ENCODE measurements at places on chromosomes 12 and 14. TPM values are rescaled to one million over a fixed set of nuclear protein-coding genes. Genes with fewer than 3 reads are reported as not detected.

Gene C12orf50
- total RNA-seq, result 0.17 TPM

Gene CD69
- 631 TPM for total RNA-seq

GRCh38 chr12:9615420-9616136 lies 7.9 kb upstream of the KLRB1 start:
- H3K27ac ChIP-seq, result peak overlapping the region; percentile 43
- peaks cover 24% of the 10 kb centered on the region for H3K4me1 ChIP-seq
- H3K4me3 ChIP-seq, result peak overlapping the region; percentile 39
- DNase-seq, result peak; percentile 86
- no peaks in the 10 kb centered on the region for H3K27me3 ChIP-seq
- no peaks in the 10 kb centered on the region for H3K36me3 ChIP-seq

Gene KRT78
- total RNA-seq, result not detected

DNA sequence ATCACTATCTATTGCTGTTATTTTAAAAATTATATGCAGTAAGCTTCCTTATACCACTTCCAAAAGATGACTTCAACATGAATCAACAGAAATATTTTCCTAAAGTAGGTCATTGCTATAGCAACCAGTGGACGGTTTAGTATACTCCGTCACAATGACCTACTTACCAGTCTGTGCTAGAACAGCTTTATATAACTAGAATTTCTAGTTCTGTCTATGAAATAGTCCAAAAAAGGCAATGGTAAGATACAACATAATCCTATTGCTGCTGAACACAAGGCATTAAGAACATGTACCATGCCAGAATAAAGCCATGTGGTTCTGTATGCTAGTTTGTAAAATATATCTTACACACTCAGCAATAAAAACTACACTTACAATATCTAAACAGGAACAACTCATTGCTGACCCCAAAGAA lies 40.7 kb upstream of the MTERF2 start:
- H3K4me1 ChIP-seq, result peaks cover 13% of the 10 kb centered on the region
- no peaks in the 10 kb centered on the region for H3K36me3 ChIP-seq
- H3K4me3 ChIP-seq, result no peak overlapping the region
- no peak for DNase-seq

- no peak overlapping the region for H3K4me3 ChIP-seq
- no peak overlapping the region for H3K27ac ChIP-seq
- H3K4me1 ChIP-seq, result no peaks in the 10 kb centered on the region
Observed at GRCh38 chr12:31008241-31008761, 65.4 kb upstream of the DDX11 start.

- no peaks in the 10 kb centered on the region for H3K36me3 ChIP-seq
- DNase-seq, result no peak
- H3K27ac ChIP-seq, result no peak overlapping the region
- H3K4me3 ChIP-seq, result no peak overlapping the region
- H3K4me1 ChIP-seq, result peaks cover 3% of the 10 kb centered on the region
Observed at GRCh38 chr14:99040052-99040451, 231.9 kb downstream of the BCL11B start.

Gene GPR162
- total RNA-seq, result not detected

Gene CACNA2D4
- total RNA-seq, result 10.5 TPM

GRCh38 chr12:16726879-16727278 lies 120.9 kb upstream of the LMO3 start:
- no peaks in the 10 kb centered on the region for H3K36me3 ChIP-seq
- no peaks in the 10 kb centered on the region for H3K27me3 ChIP-seq
- no peak overlapping the region for H3K27ac ChIP-seq
- DNase-seq, result no peak
- H3K4me3 ChIP-seq, result no peak overlapping the region

Gene VDR
- total RNA-seq, result 1.6 TPM

GRCh38 chr12:25377469-25378177 lies 126.9 kb upstream of the KRAS start:
- H3K4me1 ChIP-seq, result peaks cover 30% of the 10 kb centered on the region
- peak overlapping the region; percentile 65 for H3K27ac ChIP-seq
- no peaks in the 10 kb centered on the region for H3K27me3 ChIP-seq

Gene TMEM63C
- 0.89 TPM for total RNA-seq

- no peaks in the 10 kb centered on the region for H3K27me3 ChIP-seq
- H3K36me3 ChIP-seq, result no peaks in the 10 kb centered on the region
- no peak overlapping the region for H3K4me3 ChIP-seq
- no peaks in the 10 kb centered on the region for H3K4me1 ChIP-seq
- no peak overlapping the region for H3K27ac ChIP-seq
- DNase-seq, result no peak
Observed at GRCh38 chr12:130058926-130059472, 103.3 kb upstream of the FZD10 start.

DNA sequence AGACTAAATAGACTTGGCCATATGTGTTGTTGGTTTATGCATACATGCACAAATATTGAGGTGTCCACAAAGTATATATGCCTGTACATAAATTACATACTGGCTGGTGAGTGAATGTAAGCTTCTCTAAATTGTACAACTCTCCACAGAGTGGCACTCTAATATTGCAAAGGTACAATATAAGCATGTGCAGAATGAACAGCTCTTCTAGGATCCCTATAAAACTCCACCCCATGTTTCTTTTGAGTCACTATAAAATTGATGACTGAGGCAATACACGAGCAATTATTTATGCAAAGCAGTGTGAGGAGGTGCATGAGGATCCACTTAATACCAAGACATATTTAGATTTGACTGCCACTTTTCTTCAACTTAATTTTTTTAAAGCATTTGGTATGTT lies 172.2 kb downstream of the NAV3 start:
- no peaks in the 10 kb centered on the region for H3K27me3 ChIP-seq
- H3K4me1 ChIP-seq, result no peaks in the 10 kb centered on the region
- DNase-seq, result no peak
- no peaks in the 10 kb centered on the region for H3K36me3 ChIP-seq

Gene EML5
- total RNA-seq, result 2.8 TPM

Gene PAX9
- not detected for total RNA-seq

DNA sequence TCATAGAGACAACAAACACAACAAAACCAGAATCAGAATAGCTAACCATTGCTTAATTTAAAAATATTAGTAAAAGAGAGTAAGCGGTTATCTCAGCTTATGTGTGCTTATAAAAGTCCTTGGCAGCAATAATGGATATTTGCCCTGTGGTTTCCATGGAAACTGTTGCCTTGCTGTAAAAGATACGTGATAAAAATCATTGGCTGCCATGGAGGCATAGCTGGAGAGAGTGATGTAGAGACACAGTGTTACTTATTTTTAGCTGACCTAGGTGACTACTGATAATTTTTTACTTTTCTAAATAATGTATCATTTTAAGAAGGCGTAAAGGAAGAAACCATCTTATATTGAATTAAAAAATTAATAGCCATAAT lies 92.9 kb downstream of the ERC1 start:
- H3K27me3 ChIP-seq, result no peaks in the 10 kb centered on the region
- H3K4me1 ChIP-seq, result no peaks in the 10 kb centered on the region
- H3K27ac ChIP-seq, result no peak overlapping the region
- H3K4me3 ChIP-seq, result no peak overlapping the region
- no peaks in the 10 kb centered on the region for H3K36me3 ChIP-seq

GRCh38 chr12:96502477-96502876 lies 13.1 kb downstream of the CFAP54 start:
- peaks cover 18% of the 10 kb centered on the region for H3K4me1 ChIP-seq
- H3K4me3 ChIP-seq, result no peak overlapping the region
- H3K36me3 ChIP-seq, result no peaks in the 10 kb centered on the region
- no peaks in the 10 kb centered on the region for H3K27me3 ChIP-seq
- DNase-seq, result no peak

Gene FERMT2
- 0.61 TPM for total RNA-seq

DNA sequence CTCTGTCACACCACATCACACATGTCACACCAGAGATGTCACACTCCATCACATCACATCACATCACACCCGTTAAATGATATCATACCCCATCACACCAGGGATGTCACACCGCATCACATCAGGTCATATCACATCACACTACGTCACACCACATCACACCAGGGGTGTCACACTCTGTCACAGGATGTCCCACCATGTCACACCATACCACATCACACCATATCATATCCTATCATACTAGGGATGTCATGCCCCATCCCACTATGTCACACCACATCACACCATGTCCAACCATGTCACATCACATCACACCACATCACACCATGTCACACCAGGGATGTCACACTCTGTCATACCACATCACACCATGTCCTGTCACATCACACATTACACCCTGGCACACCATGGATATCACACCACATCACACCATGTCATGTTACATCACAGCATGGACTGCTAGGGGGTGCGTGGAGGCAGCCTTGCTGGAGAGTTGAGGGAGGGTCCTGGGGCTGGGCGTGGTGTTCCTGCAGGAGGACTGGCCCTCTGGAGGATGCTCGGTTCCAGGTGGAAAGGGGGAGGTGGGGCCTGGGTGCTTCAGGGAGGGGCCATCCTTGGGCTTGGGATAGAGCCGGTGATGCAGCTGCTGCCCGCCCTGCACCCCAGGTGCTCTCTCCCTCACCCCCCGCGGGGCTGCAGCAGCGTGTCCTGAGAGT lies 134.6 kb downstream of the TMEM121 start:
- no peak for DNase-seq
- no peak overlapping the region for H3K4me3 ChIP-seq
- H3K27me3 ChIP-seq, result no peaks in the 10 kb centered on the region
- H3K4me1 ChIP-seq, result no peaks in the 10 kb centered on the region

GRCh38 chr14:35044939-35045797 lies 904 bp upstream of the FAM177A1 start:
- peaks cover 11% of the 10 kb centered on the region for H3K4me1 ChIP-seq
- DNase-seq, result no peak
- peak overlapping the region; percentile 85 for H3K27ac ChIP-seq
- H3K36me3 ChIP-seq, result peaks cover 7% of the 10 kb centered on the region
- H3K4me3 ChIP-seq, result peak overlapping the region; percentile 68

Gene BCL2L14
- total RNA-seq, result 0.28 TPM

DNA sequence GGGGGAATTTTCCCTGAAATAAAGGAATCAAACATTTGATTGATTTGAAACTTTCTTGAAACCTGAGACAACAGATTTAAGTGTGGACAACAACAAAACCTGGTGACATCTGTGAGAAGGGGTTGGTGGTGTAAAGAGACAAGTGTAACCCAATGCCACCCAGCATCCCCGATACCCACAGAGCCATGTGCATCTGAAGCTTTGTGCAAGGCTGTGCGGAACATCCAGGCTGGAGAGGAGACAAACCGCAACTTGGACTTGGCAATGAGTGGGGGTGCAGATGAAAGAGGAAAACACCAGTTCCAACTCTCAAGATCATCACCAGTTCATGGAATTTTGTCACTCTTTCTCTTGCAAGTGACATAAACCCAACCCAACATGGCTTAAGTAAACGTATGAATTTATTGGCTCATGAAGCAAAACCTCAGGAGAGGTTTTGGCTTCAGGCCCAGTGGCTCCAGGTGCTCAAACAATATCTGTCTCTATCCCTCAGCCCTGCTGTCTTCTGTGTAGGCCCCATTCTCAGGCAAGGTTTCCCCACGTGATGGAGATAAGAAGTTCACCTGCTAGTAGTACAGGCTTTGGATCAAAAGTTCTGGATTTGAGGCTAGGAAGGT lies 55.2 kb upstream of the NTF3 start:
- no peaks in the 10 kb centered on the region for H3K4me1 ChIP-seq
- no peak for DNase-seq
- H3K27ac ChIP-seq, result no peak overlapping the region

DNA sequence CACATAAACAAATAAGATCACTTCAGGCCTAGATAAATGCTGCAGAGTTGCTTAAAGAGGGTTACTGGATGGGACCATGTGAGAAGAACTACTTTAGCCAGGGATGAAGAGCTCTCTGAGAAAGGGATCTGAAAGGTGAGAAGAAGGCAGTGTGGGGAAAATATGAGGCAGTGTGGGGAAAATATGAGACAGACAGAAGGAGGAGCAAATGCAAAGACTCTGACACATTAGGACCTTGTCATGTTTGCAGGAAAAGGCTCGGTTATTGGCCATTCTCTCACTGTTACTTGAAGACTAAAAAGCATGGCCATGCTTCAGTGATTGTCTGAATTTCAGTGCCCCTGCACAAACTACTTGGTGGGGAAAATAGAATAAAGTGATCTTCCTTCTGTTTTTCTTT lies 22.7 kb upstream of the TRIM9 start:
- H3K27ac ChIP-seq, result no peak overlapping the region
- DNase-seq, result no peak
- H3K27me3 ChIP-seq, result no peaks in the 10 kb centered on the region
- no peaks in the 10 kb centered on the region for H3K4me1 ChIP-seq
- no peaks in the 10 kb centered on the region for H3K36me3 ChIP-seq
- no peak overlapping the region for H3K4me3 ChIP-seq

DNA sequence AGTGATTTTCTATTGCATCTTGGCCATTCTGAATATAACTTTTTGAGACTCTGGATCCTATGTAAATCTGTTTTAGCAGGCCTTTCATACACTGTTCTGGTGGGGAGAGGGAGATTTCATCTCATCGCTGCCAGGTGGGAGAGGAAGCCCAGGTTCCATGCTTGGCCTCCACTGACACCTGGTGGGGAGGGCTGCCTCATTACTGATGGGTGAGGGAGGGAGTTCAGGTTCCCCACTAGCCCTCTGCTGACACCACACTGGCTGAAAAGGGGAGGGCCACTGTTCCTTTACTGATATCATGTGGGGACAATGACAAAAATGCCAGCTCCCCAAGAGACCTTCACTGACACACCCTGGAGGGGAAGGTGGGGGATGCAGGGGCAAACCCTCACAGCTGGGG lies 2.4 kb upstream of the GALNT8 start:
- no peaks in the 10 kb centered on the region for H3K4me1 ChIP-seq
- H3K27me3 ChIP-seq, result peaks cover 13% of the 10 kb centered on the region
- no peak overlapping the region for H3K27ac ChIP-seq
- no peak for DNase-seq
- no peak overlapping the region for H3K4me3 ChIP-seq

DNA sequence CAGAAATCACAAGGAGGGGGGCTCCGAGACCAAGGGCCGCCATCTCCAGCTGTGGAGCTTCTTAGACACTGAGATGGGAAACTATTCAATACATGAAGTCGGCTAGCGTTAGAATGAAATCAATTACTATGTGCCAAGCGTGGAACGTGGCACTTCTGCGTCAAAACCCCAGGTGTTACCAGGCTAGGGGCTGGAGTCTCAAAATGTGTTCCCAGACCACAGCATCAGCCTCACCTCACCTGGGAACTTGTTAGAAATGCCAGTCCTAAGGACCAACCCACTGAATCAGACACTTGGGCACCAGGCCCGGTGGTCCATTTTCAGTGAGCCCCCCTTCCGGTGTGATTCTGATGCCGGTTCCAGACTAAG lies 5.0 kb upstream of the SETD1B start:
- no peaks in the 10 kb centered on the region for H3K27me3 ChIP-seq
- H3K4me3 ChIP-seq, result peak overlapping the region; percentile 100
- H3K36me3 ChIP-seq, result peaks cover 34% of the 10 kb centered on the region
- H3K27ac ChIP-seq, result peak overlapping the region; percentile 9
- no peak for DNase-seq

Measured in CD4-positive, alpha-beta T cell (primary cell).